ENCODE measurements at places on chromosomes 2 and 18.

GRCh38 chr2:202378001-202378400 is 1.9 kb downstream of the BMPR2 start:
- DNase-seq = no peak

DNA sequence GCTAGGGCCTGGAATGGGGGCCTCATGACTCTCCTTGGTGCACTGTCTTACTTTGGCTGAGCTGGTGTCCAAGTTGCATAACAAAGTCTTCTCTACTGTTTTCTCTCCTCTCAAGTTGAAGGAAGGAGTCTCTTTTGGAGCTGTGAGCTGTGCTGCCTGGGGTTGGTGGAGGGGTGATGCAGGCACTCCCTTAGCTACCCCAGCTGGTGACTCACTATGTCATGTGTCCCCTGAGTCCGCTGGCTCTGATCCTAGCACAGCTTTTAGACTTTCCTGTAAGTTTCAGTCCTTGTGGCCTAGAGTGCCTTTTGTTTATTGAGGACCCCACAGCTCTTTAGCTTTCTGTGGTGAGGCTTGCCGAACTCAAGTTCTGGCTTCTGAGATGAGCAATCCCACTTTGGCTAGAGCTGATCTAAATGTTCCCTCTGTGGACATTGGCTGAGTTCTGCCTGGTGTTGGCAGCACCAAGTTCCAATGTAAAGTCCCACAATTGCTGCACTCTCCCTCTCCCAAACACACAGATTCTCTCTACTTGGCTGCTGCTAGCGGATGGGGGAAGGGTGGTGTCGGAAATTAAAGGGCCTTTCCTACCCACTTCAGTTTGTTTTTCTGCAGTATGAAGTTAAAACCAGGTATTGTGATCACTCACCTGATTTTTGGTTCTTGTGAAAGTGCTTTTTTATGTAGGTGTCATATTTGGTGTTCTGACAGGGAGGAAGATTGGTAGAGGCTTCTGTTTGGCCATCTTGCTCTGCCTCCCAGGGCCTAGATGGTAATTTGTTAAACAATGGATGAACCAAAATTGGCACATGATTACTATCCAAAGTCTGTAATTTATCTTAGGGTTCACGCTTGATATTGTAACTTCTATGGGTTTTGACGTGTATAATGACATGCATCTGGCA is 83.2 kb downstream of the COMMD1 start:
- peak; percentile 18 for DNase-seq

DNA sequence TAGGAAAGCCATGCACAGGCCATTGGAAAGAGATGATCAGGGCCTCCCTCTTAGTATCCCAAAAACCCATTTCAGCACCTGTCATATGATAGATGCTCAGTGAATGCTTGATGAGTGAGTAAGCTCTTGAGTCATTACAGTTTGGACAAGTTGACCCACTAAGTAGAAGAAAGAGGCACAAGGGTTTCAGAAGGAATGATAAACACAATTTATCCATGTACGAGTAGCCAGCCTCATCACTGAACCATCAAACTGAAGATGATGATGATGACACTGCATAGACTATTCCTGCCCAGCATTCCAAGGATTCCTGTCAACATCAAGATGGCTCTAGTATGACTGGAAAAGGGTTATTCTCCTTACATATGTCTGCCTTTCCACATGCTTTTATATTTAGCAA is 596.0 kb downstream of the BCL11A start:
- DNase-seq = no peak

GRCh38 chr2:196244966-196245365 is 73.6 kb upstream of the STK17B start:
- no peak for DNase-seq

GRCh38 chr2:191318729-191319078 is 73.5 kb downstream of the MYO1B start:
- peak; percentile 27 for DNase-seq

GRCh38 chr2:46657042-46657504 is 177.7 kb downstream of the TMEM247 start:
- no peak for DNase-seq

- DNase-seq = no peak
Measured at GRCh38 chr18:71850602-71851001, 693.5 kb downstream of the CBLN2 start.

GRCh38 chr2:33212151-33212550 is 264.3 kb upstream of the RASGRP3 start:
- DNase-seq = no peak

- no peak for DNase-seq
Measured at GRCh38 chr2:20525041-20526035, 78.5 kb downstream of the RHOB start.

GRCh38 chr2:1990724-1991123 is 246.4 kb upstream of the PXDN start:
- DNase-seq = no peak

GRCh38 chr2:142951190-142952007 is 73.9 kb downstream of the KYNU start:
- no peak for DNase-seq
